ENCODE measurements at places on chromosomes 7 and 10.

DNA sequence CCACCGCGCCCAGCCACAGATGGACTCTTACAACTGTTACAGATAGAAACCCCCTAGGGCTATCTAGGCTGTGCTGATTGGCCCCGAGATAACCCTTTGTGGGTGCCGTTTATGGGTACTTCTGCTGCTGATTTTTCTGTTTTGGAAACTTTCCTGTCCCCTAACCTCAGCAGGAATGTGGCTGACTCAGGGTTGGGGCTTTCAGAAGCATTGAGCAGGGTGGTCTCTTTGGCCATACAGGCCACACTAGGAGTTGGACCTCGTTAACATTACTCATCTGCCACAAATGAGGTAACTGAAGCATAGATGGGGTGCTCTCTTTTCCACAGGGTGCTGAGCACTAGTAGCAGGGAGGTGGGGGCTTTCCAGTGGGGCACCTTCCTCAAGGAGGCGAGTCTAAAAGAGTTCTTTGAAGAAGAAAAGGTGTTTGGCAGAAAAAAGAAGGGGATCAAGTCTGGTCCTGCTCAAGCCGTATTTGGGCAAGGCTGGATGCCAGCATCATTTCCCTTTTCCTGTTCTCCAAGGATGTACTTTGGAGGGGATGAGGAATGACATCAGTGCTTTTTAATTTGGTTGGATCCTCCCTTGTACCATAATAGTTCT lies 6.4 kb downstream of the ZSCAN25 start:
- no peak for DNase-seq

- peak; percentile 59 for DNase-seq
These were observed 497 bp downstream of the PPP2R2D start for GRCh38 chr10:131901181-131901829.

DNA sequence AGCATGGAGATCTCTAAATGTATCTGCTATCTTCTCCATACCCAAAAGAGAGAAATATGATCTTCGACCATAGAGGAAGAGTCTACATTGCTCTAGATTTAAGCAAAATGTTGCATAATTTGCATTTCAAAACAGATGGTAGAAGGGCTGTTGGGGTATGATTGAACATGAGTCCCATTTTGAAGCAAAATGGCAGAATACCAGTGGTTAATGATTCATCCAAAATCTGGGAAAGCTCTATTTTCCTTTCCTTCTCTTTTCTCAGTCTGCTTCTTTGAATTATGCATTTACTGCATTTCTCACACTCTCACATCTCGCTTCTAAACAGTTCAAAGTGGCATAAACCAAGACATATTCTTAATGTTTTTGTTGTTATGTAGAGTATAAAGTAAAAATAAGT lies 178.5 kb downstream of the MACC1 start:
- DNase-seq = no peak

- no peak for DNase-seq
These were observed 23.0 kb downstream of the CRPPA start for GRCh38 chr7:16398146-16399017.

- DNase-seq = peak; percentile 13
These were observed 48.2 kb upstream of the CREB5 start for GRCh38 chr7:28364082-28364481.
